Activated naive CD4-positive, alpha-beta T cell (primary cell): ENCODE measurements at places on chromosomes 6 and 20.

DNA sequence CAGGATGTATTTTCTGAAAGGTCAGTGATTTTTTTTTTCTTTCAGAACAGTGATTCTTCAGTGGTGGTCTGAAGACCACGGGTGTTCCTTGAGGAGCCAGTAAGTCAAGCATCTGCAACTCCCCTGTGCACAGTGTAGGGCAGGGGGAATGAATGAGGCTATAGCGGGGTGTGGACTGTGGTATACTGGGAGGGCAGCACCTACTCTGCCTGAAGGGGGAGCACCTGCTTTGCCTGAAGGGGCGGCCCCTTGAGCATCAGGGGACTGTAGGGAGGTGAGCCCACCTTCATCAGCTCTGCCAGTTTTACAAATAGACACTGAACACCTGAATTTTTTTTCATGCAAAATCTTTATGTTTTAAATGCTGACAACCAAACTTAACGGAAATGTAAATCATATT is 77.5 kb upstream of the RIPOR2 start:
- no peak for DNase-seq

DNA sequence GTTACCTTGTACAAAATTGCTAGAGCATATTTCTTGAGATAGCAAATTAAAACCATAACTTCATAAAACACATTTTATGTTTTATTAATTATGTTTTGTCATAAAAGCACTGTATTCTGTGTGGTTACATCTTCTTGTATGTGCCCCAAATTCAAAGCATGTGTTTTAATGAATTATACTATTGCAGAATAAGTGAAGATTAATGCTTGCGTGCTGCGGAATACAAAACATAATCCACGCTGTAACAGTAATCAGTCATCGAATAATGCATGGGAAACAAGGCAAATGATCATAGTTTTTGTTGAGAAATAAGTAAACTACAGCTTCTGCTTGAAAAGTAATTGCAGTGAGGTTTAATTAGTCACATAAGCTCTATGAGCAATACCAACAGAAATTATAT is 459.2 kb upstream of the SOX4 start:
- DNase-seq, result no peak

DNA sequence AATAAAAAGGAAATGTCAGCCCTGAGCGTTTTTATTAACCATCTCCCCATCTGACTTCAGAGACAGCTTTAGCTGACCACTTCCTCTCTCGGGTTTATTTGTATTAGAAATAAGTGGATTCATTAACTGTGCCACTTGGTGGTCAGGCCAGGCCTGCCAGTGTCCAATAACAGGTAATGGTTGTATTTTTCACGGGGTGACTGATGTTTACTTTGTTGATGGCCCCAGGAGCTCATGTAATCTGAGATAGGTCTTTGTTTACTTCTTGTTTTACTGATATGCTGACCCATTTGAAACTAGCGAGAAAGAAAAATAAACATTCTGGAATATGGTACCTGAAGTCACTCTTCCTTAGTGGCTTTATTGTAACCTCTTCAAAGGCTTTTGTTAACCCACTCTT is 504.3 kb upstream of the SLC35B3 start:
- DNase-seq, result no peak

DNA sequence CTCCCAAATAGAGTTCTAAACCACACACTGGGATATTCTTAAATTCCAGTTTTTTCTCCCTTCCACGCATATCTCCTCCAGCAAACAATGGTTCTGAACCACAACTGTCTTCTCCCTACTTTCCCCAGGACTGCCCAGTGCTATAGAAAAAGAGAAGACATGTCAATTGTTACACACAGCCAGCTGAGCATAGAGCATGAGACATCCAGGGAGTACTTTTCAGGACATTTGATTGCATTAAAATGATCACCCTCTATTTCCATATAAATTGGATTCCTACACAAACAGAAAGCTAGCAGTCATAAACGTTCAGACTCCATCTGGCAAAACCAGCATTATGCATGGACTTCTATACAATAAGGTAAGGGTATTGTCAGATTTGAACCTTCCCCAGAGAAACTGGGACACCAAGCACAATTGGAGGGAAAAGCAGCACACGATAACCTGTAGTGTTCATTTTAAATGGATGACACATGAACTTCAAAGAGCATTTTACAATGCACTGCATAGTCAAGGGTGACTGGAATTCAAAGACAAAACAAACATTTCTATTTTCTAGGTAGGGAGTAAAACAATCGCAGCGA is 93.1 kb upstream of the HEY2 start:
- no peak for DNase-seq

- no peak for DNase-seq
These were observed 636.2 kb downstream of the KHDRBS2 start for GRCh38 chr6:61649845-61650244.

DNA sequence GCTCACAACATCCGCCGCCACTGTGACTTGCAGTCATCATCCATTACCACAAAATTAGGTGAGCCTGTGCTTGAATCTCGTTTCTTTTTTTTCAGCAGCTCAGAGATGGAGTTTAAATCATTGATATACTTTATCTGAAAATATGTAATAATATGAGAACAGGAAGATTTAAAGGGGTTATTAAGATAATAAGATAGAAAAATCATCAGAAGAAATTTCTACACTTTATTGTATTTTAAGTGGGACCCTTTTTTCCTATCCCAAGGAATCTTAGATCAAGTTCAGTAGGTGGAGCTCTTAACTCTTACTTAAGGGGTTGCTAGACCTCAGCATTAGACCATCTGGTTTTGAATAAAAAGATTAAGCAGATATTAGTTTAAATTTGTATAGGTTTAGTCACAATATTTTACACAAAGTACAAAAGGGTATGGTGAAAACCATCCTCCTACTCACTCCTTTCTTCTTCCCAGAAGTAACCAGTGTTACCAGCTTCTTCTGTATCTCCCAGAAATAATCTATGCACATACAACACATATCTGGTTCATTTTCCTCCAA is 9.4 kb upstream of the NCOA7 start:
- DNase-seq, result no peak

DNA sequence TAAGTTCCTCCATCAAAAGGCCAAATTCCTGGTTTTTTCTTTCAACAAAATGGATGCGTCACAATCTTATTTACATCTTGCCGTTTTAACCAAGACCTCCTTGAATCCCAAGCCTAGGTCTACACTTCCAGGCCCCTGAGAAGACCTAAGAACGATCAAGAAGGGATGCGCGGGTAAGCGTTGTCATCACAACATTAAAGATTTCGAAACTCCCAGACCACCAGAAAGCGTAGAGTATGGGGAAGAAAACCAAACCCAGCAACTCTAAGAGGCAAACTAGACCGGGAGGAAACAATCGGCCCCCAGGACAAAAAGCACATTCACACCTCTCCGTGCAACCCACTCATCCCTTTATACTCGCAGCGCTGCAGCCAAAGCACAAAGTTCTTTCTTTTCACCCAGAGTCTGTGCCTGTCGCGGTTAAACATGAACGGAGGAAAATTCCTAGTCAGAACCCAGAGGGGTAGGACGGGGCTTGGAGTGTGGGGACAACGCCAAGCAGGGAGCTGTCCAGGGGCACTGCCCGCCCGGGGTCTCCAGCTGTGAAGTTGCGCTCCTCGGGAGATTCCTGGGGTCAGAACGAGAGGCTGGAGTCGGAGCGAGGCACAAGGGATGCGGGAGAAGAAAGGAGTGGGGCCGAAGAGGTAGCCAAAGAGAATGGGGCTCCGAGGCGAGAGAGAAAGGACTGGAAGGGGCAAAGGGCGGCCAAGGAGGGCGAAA is 725 bp downstream of the OSER1 start:
- no peak for DNase-seq

- DNase-seq, result no peak
These were observed 129.5 kb upstream of the CNR1 start for GRCh38 chr6:88295663-88296062.

DNA sequence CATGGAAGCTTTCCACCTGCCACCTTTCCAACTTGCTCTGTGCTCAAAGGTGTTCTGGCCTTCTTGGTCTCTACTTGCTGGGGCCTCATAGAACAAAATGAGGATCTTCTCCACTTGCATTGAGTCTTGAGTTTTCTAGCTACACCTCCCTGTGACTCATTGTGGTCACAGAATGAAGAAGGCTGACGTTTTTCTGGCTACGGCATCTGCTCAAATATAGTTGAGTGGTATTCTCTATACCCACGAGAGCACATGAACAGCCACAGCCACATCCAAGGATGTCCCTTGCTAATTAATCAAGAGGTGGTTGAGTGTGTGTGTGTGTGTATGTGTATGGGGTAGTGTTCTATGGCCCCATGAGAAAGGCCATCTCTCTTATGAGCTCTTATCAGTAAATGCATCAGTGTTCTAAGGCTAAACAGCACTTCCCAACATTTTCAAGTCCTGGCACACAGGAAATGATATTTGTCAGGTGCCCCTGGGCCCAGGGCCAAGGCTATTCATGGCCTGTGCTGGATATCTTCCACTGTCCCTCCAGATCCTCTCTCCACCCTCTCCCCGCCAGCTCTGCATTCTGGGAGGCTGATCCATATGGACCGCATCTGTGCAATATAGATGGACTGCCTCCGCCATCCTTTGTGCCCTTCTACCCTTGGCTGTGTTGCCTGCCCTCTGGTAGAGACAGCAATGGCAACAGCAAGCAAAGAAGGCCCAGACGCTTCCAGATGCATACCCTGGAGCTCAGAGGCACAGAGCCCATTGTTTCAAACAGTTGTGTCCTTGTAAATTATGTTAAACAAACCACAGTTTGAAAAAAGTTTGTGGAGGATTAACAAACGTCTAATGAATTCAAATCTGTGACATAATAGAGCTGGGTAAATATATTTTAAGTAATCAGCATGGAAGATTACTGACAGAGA is 150.2 kb downstream of the LRFN2 start:
- DNase-seq, result no peak

DNA sequence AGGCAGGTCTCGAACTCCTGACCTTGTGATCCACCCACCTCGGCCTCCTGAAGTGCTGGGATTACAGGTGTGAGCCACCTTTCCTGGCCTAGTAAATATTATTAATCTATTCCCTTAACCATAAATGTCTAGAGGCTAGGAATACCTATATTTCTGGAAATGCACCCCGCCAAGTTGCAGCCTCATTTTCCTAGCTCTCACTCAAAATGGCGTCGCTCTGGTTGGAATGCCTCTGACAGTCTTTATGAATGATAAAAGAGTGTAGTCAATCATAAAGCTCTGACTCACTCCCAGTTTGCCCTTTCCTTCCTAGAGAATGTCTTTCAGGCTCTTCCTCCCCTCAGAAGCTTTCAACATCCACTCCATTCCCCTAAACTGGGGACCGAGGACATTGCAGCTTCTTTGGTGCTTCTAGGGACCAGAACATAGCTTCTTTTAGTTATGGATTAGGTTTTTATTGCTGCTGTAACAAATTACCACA is 14.1 kb upstream of the TRIM26 start:
- no peak for DNase-seq

- DNase-seq, result no peak
These were observed 21.1 kb downstream of the GHRH start for GRCh38 chr20:37240337-37241067.

GRCh38 chr20:17327185-17328148 is 100.6 kb downstream of the PCSK2 start:
- DNase-seq, result no peak
